SJSA1 (cell line): ENCODE measurements at places on chromosomes 16 and 17.

- DNase-seq = no peak
Measured at GRCh38 chr17:50392621-50393020, 4.7 kb downstream of the LRRC59 start.

GRCh38 chr16:2190659-2191445 lies 5.6 kb downstream of the CASKIN1 start:
- no peak for DNase-seq

DNA sequence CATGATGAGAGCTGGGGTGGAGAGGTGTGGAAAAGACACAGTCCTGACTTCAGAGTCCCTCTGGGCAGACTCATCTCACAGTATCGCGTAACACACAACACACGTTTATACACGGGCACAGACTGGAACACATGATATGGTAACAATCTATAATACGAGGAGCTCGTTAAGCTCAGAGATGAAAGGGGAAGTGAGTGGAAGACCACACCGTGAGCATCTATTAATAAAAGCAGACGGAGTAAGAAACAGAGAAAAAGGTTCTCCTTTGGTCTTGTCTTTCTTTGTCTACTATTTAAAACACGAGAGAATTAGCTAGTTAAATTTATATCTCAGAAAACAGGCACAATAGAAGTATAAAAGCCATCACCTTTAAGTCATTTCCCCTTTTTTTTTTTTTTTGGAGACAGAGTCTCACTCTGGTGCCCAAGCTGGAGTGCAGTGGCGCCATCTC lies 13.5 kb downstream of the ANKRD11 start:
- DNase-seq = no peak

GRCh38 chr16:78952630-78953029 lies 647.9 kb downstream of the MAF start:
- DNase-seq = no peak

DNA sequence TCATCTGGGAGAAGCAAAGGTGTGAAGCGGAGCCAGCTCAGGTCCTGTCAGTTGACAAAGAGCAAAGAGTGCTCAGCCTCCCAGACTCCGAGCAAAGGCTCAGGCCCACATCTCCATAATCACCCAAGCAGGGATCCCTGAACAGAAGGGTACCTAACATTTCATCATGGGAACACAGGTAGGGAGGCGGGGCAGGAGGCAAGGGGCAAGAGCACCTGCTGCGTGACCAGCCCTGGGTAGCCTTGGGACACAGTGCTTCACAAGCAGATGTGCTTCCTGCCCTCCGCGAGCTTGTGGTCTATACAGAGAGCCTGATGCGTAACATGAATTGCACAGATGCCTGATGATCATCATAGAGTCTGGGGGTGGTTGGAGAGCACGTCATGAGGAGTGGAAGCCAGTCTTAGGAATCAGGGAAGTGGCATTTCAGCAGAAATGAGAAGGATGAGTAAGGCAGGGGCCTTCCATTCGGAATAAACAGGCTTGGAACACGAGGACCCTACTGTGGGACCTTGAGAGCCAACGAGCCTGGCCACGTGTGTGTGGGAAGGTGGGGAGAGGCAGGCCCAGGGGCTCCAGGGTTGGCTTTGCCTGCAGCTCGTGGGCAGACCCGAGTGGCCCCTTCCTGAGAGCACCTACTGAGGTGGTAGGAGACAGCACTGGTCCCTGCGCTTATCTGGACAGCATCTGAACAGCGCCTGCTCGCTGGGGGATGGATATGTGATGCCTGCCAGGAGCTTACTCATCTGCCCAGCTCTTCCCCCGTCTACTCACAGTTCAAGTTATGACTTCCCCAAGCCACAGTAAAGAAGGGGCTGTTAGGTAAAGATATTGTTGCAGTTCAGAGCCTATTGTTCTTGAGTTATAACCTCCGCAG lies 125.8 kb downstream of the CCDC182 start:
- no peak for DNase-seq
